Stimulated activated CD8-positive, alpha-beta memory T cell treated with anti-CD3 and anti-CD28 coated beads, Interleukin-15, amount 100 ng/mL, for 4 hours (primary cell): ENCODE measurements at places on chromosomes 11 and 22.

DNA sequence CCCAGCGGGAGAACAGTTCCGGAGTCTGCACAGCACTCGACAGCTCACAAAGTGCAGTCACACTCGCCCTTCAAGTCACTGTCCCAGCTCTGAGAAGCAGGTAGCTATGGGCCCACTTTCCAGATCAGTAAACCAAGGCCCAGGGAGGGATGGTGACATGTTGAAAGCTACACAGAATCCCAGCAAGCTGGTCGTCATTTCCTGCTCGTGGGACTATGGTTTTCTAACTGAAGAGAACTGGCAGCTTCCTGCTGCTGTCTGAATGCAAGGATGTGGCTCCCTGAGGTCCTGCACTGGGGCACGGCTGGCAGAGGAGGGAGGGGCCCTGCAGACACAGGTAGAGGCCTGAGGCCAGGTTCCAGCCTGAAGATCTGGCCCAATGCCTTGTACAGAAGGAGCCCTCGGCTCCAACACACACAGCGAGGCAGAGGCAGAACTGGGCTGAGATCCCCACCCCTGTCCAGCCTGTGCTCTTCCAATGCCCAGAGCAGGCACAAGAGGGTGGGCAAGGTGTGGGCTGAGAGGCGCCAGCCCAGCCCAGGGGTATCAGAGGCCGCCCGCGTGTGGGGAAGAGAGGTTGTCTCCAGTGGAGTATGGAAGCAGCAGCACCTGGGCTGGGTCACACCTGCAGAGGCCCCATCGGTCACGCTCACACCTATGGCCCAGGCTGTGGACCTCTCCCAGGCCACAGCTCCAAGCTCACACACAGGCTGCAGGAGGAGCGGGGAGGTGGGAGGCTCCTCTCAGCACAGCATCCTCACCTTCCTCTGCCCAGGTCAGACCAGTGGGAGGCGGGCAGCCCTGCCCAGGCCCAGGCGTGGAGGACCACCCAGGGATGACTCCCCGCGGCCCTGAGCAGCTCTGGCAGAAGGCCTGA, 119.2 kb downstream of the PHF21B start:
- DNase-seq, result no peak

DNA sequence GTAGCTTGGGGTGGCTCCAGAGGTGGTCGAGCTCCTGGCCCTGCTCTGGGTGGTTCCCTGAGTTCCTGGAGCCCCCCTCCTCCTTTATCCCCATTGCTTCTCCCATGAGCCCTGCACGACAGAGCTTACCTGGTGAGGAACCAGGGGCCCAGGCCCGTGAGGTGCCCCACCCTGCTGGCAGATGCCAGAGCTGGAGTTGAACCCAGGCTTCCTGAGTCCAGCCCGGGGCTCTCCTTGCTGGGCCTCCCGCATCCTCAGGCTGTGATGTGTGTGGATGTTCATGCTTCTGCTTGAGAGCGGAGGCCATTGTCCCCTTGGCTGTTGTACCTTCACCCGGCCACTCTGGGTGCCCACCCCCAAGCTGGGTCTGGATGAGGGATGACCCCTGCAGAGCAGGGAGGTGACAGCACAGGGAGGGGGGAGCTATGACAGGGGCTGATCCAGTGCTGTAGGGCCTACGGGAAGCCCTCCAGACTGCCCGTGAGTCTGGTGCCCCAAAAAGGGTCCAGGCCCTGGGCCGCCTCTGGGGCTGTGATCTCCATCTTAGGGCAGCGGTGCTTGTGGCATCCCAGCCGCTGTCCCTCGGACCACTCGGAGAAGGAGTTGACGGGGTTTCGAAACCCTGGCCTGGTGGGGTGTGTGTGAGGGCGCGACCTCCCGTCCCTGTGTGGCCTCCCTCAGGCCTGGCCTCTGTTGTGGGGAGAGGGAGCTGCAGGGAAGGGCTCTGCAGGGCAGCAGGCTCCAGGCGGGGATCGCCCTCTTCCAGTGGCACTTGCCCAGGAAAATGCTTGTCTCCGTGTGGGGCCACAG, 14.4 kb downstream of the MPPED1 start:
- DNase-seq, result no peak

DNA sequence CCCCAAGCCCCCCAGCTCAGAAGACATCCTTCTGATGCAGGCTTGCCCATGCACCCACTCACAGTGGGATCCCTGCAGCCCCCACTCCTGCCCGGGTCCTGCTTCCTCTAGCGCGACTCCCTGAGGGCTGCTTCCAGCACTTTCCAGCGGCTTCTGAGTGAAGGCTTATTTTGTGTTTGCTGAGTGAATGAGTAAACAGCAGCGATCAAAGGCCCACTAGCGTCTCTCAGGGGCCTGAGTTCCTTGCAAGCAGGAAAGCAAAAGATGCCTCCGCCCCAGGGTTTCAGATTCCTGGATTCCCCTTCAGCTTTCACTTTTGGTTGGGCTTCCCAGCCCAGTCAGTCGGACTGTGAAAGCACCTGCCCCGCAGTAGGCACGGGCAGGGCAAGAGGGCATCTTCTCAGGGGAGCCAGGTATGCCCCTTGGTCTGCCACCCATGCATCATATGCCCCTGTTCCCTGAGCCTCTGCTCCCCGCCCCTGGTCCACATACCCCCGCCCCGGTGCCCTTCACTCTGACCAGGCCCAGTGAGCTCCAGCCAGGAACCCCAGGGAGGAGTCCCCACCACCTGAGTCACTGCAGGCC, 9.2 kb downstream of the FADD start:
- no peak for DNase-seq

DNA sequence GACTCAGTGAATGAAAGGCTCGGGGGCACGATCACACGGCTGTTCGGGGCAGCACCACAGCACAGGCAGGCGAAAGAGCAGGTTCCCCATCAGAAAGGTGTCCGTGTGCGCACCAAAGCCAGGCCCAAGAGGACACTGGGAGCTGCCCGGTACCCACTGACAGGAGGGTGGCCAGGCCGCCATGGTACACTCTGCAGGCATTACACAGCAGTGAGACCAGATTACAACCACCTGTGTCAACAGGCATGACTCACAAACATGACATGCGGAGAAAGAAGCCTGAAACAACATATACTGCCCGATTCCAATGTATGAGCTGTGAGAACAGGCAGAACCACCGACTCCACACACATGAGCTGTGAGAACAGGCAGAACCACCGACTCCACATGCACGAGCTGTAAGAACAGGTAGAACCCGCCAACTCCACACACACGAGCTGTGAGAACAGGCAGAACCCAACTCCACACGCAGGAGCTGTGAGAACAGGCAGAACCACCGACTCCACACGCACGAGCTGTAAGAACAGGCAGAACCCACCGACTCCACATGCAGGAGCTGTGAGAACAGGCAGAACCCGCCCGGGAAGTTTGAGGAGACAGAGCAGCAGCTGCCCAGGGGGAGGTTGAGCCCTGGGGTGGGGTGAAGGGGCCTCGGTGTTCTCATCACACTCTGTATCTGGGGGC, 32.6 kb downstream of the KIAA0930 start:
- DNase-seq, result no peak

DNA sequence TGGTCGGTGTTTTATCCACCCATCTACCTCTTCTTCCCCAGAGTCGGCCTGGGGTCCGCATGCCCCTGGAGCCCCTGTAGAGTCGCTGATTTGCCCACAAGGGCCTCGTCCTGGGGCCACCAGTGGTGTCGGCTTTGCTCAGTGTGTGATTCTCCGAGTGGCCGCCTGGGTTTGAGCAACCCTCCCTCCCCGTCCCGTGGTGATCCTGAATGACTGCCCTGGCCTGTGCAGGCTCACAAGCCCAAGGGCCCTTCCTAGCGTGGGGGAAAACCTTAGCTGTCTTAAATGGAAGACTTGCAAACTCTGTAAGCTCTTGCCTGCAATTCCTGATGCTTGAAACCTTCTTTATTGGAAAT, 128.3 kb downstream of the OSBP2 start:
- DNase-seq, result no peak

- DNase-seq, result no peak
These were observed 64.7 kb downstream of the LDLRAD3 start for GRCh38 chr11:36008584-36008983.

DNA sequence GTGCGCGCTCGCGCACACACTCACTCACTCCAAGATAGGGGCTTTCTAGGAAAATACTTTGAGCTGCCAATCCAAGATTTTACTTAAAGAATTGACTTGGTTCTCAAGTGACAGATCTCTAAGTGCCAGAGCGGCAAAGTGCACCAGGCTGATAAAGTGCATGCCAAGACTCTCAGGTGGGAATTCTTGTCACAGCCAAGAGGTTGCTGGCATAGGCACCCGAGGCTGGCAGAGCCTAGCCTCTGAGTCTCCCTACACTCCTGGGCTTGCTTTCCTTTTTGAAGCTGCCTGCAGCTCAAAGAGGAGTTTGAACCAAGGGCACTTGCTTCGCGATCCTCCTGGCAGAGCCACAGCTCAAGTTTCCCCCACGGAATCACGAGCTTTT, 2.5 kb upstream of the ADM start:
- DNase-seq, result no peak

DNA sequence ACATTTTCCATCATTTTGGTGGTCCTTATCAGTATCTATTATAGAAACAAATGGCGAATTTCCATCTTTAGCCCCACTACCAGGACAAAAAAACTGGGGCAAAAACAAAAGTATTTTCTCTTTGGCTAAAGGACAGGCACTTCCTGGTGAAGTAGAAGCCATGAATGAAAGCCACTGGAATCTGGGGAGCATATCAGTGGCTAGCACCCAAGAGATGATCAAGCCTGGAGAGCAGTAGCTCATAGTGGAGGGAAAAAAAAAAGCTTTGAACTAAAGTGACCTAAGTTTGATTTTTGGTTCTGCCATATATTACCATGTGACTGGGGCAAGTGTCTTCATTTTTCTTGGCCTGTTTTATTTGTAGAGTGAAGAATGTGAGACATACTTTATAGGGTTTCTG, 272.3 kb downstream of the GUCY1A2 start:
- DNase-seq, result no peak

GRCh38 chr11:49995565-49995964, 13.2 kb upstream of the OR4C12 start:
- no peak for DNase-seq

DNA sequence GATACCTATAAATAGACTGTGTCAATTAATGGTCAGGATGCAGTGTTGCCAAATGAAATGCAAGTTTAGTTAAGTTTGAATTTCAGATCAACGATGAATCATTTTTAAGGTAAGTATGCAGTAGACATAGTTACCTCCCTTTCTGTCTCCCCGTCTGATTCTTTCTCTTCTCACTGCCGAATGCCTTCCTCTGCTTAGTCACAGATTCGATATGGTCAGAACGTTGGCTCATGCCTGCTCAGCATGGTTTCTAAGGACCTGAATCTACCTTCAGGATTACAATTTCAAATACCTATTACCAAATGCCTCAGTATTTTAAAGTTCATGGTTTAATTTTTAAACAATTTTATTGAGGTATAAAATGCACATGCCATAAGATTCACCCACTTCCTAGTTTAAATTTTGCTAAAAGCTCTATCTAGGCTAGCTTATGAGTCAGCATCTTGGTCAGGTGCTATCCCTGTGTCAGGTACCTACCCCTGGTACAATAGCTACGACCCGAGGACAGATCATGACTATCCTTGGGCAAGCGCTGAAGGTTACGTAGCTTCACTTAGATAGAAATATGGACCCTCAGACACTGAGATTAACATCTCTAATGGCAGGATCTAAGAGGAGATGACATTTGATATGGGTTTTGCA, 78.2 kb upstream of the SPON1 start:
- DNase-seq, result no peak

- no peak for DNase-seq
These were observed 11.7 kb upstream of the MPEG1 start for GRCh38 chr11:59224351-59224928.

DNA sequence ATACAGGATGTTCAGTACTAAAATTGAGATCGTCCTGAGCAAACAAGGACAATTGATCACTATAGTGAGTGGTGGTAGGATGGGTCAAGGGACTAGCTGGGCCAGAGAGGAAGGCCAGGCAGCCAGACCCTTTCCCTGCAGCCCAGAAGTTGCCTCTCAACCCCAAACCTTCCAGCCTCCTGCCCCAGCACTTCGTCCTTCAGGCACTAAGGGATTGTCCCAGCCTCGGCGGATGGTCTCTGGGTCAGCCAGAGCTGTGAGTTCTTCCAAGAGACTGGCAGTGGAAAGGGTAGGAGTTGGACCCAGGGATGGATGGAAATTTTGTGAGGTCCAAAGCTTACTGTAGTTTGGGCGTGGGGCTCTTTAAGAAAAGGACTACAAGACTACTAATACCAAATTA, 3.6 kb upstream of the LMO1 start:
- DNase-seq, result no peak

DNA sequence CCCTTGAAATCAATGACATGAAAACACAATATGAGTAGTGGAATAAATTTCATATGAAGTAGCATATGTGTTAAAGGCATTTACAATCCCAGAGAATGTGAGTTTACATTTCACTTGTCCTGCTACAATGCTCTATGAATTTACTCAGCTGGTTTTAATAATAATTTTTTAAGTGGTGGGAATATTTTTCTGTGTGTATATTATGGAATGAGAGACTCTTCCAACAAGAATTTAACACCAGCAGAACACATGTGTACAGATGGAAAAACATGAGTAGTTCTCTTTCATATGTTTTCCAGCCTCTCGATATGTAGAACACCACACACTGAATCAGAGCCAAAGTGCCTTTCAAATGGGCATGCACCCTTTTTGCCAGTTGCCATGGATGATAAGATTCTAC, 170.4 kb downstream of the MAML2 start:
- no peak for DNase-seq

DNA sequence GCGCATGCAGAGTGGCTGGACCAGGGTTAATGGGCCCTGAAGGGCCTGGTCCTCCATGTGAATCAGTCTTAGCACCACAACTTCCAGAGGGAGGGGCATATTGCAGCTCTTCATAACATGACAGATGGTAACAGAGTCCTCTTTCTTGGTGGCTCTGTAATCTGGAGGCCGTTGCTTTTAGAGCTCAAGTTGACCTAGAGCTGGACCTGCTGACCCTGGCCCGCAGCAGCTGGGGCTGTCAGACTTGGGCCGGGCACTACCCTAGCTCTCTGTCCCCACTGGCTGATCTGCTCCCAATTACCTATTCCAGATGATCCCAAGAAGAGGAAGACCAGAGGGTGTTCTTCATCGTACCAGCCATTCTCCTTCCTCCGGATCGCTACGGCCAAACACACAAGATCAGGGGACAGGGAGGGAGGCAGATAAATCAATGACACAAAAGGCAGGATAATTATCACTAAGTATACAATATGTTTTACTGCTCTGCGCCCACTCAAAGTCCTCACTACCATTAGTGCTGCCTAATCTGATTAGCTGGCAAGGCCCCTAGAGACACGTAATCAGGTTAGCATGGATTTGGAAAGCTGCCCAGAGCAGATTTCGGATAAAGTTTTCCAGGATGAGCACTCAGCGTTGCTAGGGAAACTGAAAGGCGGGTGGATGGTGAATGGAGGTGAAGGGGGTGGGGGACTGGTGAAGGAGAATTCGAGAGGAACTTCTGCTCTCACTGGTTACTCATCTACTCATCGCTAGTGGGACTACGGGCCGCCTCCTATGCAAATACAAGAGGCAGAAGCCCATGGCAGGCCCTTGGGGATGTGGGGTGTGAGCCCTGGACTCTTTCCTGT, 64.5 kb upstream of the PHOX2A start:
- no peak for DNase-seq

GRCh38 chr11:64225608-64226506, at the start of the genes NUDT22 and TRPT1:
Gene NUDT22, plus strand, starts transcription at chr11:64226274. Its CDS starts 379 bp downstream, at chr11:64226653.
Gene TRPT1, minus strand, starts transcription at chr11:64226186. Its CDS starts 326 bp downstream, at chr11:64225860.
- peak; percentile 81 for DNase-seq

GRCh38 chr11:113475160-113475761, at the start of gene DRD2:
Gene DRD2, minus strand, starts transcription at chr11:113475398. Its CDS starts 50,747 bp downstream, at chr11:113424651.
- DNase-seq, result no peak
